T-helper 2 cell (primary cell): ENCODE measurements at places on chromosomes 11 and 22.

- no peak for DNase-seq
Measured at GRCh38 chr11:12694183-12694531, 19.9 kb downstream of the TEAD1 start.

DNA sequence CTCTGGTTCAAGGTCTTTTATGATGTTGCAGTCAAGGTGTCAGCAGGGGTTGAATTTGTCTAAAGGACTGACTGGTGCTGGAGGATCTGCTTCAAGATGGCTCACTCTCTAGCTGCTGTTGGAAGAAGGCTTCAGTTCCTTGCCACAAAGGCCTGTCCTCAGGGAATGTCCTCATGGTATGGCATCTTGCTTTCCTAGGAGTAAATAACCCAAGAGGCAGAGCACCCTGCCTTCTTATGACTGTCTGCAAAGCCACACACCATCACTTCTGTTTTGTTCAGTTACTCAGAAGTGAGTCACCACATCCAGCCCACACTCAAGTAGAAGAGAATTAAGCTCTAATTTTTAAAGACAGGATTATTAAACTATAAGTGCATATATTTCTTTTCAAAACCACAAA, 45.2 kb downstream of the PLAAT5 start:
- no peak for DNase-seq

DNA sequence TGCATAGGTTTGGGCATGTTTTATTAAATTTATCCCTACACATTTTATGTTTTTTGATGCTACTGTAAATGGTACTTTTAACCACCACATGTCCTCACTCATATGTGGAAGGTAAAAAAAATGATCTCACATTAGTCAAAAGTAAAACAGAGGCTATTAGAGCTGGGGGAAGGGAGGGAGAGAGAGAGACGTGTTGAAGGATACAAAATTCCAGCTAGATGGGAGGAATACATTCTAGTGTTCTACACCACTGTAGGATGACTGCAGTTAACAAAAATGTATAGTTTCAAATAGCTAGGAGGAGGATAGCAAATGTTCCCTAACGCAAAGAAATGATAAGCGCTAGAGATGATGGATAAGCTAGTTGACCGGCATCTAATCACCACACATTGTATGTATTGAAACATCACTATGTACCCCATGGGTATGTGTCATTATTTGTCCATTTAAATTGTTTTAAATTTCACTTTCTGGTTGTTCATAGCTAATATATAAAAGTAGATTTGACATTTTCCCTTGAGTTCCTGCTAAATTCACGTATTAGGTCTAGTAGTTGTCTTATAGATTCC, 9.9 kb upstream of the GNB1L start:
- DNase-seq: no peak

GRCh38 chr11:2441171-2441570, 3.1 kb downstream of the TRPM5 start:
- DNase-seq: no peak

DNA sequence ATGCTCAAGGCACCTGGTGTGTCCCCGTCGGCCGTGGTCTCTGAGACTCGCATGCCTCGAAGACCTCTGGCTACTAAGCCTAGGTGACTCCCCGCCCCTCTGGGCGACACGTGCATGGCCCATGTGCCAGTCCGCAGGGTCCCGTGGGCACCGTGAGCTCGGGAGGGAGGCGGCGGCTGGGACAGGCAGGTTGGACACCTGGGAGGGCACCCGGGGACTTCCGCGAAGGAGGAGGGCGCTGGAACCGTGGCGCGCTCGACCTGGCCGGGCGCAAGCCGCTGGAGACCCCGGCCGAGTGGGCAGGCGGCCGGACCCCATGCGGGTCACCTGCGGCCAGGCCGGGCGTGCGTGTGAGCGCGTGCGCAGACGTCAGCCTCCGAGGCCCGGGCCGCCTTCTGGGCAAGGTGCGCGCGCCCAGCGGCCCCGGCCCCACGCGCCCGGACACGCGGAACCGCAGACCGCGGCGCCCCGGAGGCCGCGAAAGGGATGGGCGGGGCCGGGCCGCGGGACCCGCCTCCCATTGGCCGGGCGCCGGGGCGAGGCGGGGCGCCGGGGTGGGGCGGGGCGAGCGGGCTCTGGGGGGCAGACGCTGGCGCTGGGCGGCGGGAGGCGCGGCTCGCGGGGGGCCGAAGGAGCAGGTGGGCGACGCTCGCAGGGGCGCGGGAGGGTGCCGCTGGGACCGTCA, 579 bp upstream of the RASD2 start:
- DNase-seq: peak; percentile 47
